ENCODE measurements at places on chromosomes 3 and 15. TPM values are rescaled to one million over a fixed set of nuclear protein-coding genes. Genes with fewer than 3 reads are reported as not detected.
A peak's percentile ranks its signal among the peaks of the same experiment; 100 is the strongest.

GRCh38 chr3:99774467-99774866 is 43.2 kb upstream of the CMSS1 start:
- H3K36me3 ChIP-seq = no peaks in the 10 kb centered on the region
- no peaks in the 10 kb centered on the region for H3K27me3 ChIP-seq
- peaks cover 2% of the 10 kb centered on the region for H3K4me1 ChIP-seq
- H3K4me3 ChIP-seq = no peak overlapping the region
- DNase-seq = no peak
- H3K27ac ChIP-seq = peak overlapping the region; percentile 48

DNA sequence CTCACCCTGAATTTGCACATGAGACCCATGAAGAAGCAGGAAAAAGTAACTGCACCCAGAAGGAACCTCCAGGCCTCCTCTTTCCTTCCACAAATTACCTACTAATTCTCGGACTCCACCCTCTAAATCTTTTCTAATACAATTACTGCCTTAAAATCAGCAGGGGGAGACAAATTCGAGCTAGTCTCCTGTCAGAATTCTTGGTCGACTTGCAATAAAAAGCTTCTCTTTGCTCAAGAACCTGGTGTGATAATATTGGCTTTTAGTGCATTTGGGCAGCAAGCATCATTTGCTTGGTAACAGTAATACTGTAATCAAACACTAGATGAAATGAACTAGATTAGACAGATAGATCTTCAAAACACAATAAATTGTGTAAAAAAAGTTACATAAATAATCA is 281.9 kb downstream of the RAP2B start:
- H3K4me1 ChIP-seq = no peaks in the 10 kb centered on the region
- H3K36me3 ChIP-seq = no peaks in the 10 kb centered on the region
- no peaks in the 10 kb centered on the region for H3K27me3 ChIP-seq

- H3K4me3 ChIP-seq = no peak overlapping the region
- H3K36me3 ChIP-seq = no peaks in the 10 kb centered on the region
- H3K4me1 ChIP-seq = no peaks in the 10 kb centered on the region
- H3K27me3 ChIP-seq = no peaks in the 10 kb centered on the region
Measured at GRCh38 chr15:49406352-49407118, 16.5 kb upstream of the FGF7 start.

DNA sequence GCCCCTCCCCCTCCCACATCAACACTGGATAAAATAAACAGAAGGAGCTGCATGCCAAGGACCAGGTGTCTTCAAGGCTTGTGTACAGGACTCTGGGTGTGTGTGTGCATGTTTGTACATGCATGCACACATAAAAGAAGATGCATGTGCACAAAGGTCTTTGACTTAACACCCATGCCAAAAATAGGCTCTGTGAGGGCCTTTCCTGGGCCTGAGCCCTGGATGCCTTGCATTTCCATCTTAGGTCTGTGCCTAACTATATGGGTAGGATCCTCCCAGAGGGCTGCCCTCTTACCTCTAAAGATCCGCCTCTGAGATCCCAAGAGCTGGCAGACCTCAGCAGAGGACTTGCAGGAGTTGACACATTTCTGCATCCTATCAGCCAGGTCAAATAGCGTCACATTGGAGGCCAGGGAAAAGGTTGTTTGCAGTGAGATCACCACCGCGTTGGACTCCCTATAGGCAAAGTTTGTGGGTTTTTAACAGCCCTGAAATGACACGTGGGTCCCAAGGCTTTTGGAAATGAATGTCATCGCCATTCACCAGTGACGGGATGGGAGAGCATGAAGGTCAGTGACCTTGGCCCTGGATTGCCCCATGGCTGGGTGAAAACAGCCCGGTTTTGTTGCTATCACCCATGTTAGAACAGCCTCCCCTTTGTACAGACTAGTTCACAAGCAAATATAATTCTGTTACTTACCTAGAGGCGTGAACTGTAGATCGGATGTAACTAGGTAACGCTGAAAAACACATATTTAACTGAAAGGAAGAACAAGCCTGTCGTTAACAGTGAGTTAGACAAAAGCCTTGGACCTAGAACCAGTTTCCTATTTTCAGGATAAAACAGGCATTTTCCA is 54.0 kb downstream of the HEG1 start:
- no peak overlapping the region for H3K27ac ChIP-seq
- no peak for DNase-seq
- H3K4me1 ChIP-seq = no peaks in the 10 kb centered on the region

- DNase-seq = no peak
- H3K36me3 ChIP-seq = no peaks in the 10 kb centered on the region
- H3K27me3 ChIP-seq = no peaks in the 10 kb centered on the region
- peaks cover 14% of the 10 kb centered on the region for H3K4me1 ChIP-seq
Measured at GRCh38 chr15:71281256-71281655, 166.0 kb downstream of the THSD4 start.

DNA sequence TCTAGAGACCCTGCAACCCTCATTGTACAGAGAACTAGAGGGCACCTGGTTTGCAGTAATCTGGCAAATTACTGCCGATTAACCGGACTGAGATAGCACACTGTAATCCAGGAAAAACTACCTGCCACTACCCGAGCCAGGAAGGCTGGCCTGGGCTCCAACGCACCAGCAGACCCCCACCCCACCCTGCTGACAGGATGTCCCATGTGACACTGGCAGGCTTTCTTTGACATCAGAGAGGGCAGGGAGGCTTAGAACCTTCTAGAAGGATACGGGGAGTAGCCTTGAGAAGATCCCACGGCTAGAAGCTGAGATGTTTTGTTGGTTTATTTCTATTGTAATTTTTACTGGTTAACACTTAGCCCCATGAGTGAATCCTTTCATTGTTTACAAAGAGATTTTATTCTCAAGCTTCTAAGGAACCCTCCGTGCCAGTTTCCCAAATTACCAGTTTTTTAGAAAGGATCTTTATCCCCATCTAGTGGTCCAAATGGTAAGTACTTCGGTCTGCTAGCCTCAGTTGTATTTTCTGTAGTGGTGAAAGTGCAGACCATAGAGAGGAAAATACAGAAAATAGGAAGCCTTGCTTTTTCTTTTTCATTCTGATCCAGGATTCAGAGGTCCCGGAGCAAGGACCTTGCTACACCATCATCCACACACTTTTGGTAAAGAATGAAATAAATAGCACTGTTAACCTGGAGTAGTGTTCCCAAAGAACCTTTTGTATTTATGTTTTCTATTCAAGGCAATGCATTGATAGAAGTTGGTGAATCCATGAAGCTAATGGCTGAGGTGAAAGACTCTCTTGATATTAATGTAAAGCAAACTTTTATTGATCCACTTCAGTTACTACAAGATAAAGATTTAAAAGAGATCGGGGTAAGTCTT is 81.9 kb upstream of the ADAMTSL3 start:
- no peak overlapping the region for H3K4me3 ChIP-seq
- no peak for DNase-seq
- no peaks in the 10 kb centered on the region for H3K36me3 ChIP-seq
- no peak overlapping the region for H3K27ac ChIP-seq

GRCh38 chr3:11436775-11437174 is 164.6 kb downstream of the ATG7 start:
- no peak overlapping the region for H3K4me3 ChIP-seq
- no peaks in the 10 kb centered on the region for H3K27me3 ChIP-seq
- peaks cover 2% of the 10 kb centered on the region for H3K4me1 ChIP-seq
- DNase-seq = no peak

GRCh38 chr3:67389176-67389575 is 265.2 kb downstream of the SUCLG2 start:
- H3K4me3 ChIP-seq = no peak overlapping the region
- DNase-seq = no peak
- H3K27me3 ChIP-seq = no peaks in the 10 kb centered on the region
- H3K27ac ChIP-seq = no peak overlapping the region
- peaks cover 4% of the 10 kb centered on the region for H3K4me1 ChIP-seq
- no peaks in the 10 kb centered on the region for H3K36me3 ChIP-seq

Gene XYLB
- 2.2 TPM for total RNA-seq

Gene MCTP2
- 9.6 TPM for total RNA-seq

Gene GPR15
- total RNA-seq = not detected

All from aorta (tissue), 5 donors.